SK-MEL-5 (cell line): ENCODE measurements at places on chromosomes 11 and 22.

DNA sequence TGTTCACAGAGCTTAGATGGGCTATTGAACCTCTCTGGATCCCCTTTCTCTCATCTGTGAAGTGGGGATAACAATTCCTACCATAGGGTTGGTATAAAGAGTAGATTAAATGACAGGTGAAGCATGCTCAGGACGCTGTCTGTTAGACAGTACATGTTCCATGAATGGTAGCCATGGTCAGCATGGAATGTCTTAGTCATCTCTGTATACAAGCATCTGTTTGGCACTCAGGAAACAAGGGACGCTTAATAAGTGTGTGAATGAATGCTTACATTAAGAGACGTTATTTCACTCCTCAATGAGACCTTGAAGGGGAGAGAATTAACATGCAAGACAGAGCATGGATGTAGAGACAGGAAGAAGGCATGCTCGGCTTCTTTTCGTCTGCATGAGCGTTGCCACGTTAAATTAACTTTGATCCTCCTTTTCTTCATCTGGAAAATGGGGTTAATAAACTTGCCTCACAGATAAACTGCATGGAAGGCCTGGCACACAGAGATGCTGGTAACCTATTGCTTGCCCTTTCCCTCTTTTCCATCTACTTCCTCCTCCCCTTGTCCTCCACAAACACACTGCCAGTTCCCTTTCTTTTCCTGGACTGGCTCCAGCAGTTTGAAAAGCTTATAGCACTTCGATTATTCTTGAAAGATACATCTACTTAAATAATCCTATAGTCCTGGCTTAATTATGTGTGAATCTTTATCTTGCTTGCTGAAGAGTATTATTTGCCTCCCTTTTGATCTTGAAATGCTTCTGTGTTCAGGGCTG lies 267.2 kb upstream of the MTNR1B start:
- DNase-seq: no peak

- no peak for DNase-seq
Observed at GRCh38 chr11:124942466-124943253, 6.8 kb upstream of the HEPACAM start.

DNA sequence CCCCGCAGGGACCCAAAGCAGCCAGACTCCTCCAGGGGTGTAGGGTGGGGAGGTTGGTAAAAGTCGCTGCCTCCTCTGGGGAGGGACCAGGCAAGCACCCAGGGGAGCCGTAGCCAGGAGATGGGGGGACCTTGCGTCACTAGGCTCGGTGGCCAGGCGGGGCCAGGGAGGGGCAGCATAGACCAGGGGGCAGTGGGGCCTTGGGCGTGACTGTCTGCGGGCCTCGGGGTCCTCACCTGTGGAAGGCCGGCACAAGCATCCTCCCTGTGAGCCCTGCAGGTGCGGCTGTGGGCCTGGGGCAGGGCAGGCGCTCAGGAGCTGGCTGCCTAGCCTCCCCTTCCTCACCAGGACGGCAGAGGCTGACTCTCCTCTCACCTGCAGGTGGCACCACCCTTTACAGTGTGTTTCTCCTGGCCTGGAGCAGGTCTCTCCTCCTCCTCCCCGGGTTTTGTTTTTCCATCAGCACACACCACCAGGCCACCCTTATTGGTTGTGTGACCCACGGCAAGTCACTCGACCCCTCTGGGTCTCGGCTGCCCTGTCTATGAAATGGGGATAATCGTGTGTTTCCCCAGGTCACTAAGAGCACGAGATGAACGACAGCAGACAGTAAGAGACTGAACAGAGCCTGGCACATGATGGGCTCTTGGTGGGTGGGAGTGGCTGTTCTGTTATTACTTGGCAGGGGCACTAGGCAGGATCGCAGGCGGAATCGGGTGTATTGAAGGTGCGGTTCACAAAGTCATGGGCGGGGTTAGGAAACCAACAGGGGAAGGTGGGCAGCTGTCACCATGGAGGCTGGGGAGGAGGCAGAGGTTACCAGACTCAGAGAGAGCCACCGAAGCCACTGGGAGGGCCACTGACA lies 52.7 kb downstream of the FLRT1 start:
- DNase-seq: peak; percentile 26

DNA sequence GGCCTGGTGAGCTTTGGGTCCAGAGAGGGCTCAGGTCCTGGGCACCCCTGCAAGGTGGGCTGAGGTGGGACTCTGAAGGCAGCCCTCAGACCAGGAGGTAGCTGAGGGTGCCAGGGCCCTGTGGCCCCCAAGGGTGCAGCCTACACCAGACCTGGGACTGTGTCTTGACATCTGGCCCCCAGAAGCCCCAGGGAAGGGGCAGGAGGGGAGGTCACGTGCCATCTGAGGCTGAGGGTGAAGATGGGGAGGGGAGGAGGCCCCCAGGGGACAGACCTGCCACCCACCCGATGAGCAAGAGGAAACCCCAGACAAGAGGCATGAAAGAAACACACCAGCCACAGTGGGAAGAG lies 520.2 kb downstream of the BRD1 start:
- DNase-seq: no peak

GRCh38 chr11:134069426-134070341 lies 812 bp downstream of the JAM3 start:
- no peak for DNase-seq

GRCh38 chr11:31786996-31787685 lies 24.0 kb downstream of the PAX6 start:
- no peak for DNase-seq

DNA sequence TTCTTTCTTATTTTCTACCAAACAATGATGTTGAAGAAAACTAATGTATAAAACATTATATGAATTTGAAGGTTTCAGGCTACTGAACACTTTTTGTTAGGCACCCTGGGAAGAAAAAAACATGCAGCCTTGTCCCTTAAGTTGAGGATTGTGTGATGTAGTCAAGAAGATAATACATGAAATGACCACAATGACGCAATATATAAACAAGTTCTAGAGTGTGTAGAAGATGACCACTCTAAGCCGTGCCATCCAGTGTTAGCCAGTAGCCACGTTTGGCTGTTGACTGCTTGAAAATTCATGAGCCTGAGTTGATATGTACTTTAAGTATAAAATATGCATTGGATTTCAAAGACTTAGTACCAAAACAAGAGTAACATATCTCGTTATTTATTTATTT lies 16.2 kb downstream of the SWAP70 start:
- DNase-seq: no peak

GRCh38 chr11:68441466-68442230 lies 18.9 kb upstream of the PPP6R3 start:
- DNase-seq: peak; percentile 78

DNA sequence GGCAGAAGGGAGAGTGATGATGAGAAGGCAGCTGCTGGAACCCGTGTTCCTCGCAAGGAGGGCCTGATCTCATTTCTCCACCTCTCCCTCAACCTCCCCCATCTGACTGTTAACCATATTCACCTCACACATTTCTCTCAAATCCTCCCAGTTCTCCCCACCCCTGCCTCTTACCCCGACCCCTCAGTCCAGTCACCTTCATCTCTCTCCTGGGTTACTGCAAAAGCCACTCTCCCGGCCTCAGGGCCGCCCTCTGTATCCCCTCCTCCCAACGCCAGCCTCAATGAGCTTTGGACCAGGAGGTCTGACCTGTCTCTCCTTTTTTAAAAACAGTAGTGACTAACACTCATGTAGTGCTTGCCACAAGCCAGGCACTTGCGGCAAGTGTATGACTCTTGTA lies 29.5 kb upstream of the LMO1 start:
- no peak for DNase-seq

DNA sequence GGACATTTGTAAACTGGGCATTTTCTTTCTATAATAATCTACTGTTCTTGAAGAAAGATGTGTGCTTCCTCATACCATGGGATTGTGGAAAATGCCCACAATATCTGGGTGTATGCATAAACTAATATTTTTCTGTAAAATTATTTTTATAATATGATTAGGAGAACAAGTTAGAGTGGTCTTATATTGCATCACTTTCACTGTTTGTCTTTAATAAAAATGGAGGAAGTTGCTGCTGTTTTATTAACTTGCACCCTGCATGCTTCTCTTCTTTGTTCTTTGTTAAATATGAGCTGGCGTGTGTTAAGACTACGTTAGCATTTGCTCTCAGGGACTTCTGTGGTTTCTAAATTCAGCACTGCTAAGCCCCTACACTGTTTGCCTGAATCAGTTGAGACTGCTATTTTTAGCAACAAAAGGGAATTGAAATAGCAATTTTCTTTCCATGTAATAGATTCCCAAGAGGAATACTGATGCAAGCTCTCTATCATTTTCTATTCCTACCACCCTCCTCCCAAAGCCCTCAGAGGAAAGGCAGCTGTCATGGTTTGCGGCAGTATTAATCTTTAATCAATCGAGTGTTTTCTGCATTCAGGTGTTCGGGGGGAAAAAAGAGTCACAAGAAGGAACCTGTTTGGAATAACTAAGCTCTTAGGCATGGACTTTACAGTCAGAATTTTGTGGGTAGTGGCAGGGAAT lies 56.1 kb downstream of the HSD17B12 start:
- peak; percentile 97 for DNase-seq

GRCh38 chr22:27466778-27467438 lies 334.6 kb downstream of the MN1 start:
- DNase-seq: no peak

DNA sequence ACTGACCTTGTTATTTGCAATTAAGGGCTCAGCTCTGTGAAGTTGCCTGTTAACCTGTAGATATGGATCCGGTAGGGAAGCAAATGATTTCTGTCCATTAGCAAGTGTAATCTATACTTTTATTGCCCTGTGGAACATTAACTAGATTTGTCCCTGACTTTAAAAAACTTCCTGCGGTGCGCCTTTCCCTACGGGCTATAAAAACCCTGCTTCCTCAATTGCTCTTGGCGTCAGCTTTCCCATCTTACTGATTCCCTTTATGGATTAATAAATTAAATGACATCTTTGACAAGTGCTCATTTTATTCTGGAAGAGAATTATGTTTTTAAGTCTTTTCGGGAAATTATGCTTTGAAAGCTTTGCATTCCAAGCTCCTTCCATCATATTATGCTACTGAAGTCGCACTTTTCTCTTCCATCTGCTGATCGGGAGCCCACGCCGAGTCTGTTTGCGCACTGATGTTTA lies 18.3 kb upstream of the CLMP start:
- no peak for DNase-seq

- DNase-seq: peak; percentile 62
Observed at GRCh38 chr11:60887556-60887955, 18.8 kb downstream of the PRPF19 start.

DNA sequence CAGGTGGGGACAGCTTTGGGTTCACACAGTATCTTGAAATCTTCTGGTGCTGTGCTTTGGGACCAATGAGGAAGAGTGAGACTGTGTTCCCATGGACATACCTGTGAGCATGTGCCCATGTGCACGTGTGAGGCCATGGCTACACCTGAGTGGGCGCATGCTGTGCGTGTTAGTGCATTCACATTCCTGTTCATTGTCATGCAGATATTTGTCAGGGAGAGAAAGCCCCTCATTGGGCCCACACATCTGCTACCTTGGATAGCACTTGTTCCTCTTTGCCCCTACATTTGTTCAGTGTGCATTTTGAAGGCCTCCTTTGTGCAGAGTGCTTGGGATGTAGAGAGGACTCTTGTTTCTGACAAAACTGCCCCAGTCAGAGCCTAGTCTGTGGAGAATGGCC lies 154.3 kb upstream of the E2F8 start:
- DNase-seq: no peak

DNA sequence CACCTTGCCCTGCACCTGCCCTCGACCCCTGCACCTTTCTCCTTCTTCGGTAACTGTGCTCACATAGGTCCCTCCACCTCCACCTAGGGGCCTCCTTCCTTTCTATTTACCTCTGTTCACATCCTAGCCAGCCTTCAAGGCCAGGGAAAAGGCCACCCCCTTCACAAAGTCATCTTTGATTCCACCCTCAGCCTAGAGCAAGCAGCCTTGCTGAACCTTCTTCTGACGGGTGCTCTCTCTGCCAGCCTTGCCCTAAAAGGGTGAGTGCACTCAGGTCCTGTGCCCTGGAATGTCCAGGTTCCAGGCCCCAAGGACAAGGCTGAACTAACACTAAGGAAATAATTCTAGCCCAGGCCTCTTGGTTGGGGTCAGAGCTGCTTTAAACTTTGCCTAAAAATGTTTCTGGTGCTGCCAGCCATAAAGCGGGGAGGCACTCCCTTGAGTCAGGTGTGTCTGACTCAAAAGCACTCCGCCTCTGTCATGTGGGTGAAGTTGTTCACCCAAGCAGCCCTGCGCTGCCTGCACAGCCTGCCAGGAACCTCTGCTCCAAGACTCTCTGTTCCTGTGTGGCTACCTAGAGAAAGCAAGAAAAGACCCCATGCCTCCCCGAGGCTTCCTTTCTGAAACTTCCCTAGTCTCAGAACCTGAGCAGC lies 9.2 kb upstream of the FAM83F start:
- no peak for DNase-seq

GRCh38 chr11:108943853-108944252 lies 279.0 kb downstream of the DDX10 start:
- DNase-seq: no peak

DNA sequence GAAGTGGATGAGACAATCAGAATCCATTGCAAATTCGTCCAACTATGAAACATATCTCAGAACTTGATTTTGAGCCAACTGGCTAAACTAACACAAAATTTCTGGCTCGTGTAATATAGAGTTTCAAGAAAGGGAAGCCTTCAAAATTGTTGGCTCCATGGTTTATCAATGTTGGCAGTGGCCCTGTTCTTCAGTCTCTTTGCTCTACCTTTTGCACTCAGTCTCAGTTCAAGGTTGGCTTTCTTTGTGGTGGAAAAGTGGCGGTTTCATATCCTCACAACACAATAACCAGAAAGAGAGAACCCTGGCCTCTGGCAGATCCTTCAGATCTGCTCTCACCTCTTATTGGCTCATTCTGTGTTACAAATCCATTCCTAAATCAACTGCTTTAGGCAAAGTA lies 473.8 kb upstream of the API5 start:
- no peak for DNase-seq

DNA sequence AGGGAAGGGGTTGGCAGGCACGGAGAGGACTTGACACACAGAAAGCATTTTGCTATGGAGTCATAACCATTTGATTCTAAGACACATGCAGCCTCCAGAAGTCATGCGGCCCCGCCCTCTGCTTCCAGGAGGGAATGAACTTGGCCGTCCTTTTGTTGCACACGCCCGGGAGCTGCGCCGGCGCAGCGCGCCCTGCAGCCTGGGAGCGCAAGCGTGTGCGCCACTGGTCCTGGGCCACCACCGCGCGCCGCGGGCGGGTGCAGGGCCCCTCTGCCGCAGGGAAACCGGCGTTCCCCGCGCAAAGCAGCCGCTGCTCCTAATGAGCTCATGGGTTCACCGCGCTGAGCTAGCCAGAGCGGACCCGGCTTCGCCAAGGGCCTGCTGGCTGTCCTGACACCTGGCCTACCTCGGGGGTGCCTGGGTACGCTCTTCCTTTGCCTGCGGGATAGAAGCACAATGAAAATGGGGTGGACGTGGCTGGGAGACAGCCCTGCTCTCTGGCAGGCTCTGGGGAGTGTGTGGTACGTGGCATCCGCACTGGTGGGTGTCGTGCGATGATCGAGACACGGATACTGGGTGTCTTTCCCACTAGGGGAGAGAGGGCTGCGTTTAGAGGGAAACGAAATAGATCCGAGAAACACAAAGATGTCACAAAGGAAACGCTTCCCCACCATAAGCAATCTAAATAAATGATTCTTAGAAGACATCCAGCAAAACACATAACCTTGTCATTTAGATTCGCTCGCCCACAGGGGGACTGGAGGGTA lies 669 bp downstream of the MICAL3 start:
- peak; percentile 86 for DNase-seq

- no peak for DNase-seq
Observed at GRCh38 chr11:87144252-87144651, 106.5 kb downstream of the TMEM135 start.
